ENCODE measurements at places on chromosomes 13 and 19. TPM values are rescaled to one million over a fixed set of nuclear protein-coding genes. Genes with fewer than 3 reads are reported as not detected.

DNA sequence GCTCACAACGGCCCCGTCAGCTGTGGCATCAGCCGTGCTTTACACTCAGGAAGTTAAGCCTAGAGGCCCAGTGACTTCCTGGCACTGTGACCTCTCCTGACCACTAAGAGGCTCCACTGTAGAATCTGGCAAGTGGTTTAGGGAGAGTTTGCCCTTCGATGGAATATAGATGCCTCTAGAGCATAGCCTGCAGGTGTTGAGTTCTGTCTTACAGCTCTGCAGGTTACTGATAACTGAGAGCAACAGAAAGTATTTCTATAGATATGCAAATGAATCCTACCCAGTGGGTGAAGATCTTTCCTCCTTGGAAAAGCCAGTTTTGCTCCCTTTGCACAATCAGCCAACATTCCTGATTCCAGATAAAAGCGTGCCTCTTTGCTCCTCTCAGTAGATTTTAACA is 35.8 kb downstream of the ATP12A start:
- no peak for DNase-seq

The OR10H1 gene
- total RNA-seq: 1.7 TPM

The ZNF729 gene
- total RNA-seq: not detected

The MTUS2 gene
- total RNA-seq: not detected

The CGB2 gene
- 1.0 TPM for total RNA-seq

The C1QTNF9 gene
- not detected for total RNA-seq
